ENCODE measurements at places on chromosomes 6 and 20.

GRCh38 chr20:46058599-46059281, 29.7 kb downstream of the SLC12A5 start:
- no peak for DNase-seq

GRCh38 chr6:17721671-17722070, 14.9 kb upstream of the NUP153 start:
- DNase-seq = no peak

DNA sequence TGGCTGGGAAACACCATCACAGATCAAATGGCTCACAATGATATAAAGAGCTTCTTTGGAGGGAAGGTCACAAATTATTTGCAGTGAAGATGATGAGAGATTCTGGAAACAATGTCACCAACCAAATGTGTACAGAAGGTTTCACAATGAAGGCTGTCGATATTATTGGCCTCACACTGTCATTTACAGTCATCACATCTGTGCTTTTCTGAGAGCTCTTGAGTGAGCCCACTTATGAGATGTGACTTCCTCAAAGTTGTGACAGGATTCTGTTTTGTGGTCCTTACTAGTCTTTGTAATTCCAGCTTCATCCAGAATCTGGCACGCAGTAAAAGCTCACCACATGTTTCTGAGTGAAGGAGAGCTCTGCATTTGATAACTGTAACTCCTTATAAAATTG, 133.6 kb downstream of the LMBRD1 start:
- no peak for DNase-seq

DNA sequence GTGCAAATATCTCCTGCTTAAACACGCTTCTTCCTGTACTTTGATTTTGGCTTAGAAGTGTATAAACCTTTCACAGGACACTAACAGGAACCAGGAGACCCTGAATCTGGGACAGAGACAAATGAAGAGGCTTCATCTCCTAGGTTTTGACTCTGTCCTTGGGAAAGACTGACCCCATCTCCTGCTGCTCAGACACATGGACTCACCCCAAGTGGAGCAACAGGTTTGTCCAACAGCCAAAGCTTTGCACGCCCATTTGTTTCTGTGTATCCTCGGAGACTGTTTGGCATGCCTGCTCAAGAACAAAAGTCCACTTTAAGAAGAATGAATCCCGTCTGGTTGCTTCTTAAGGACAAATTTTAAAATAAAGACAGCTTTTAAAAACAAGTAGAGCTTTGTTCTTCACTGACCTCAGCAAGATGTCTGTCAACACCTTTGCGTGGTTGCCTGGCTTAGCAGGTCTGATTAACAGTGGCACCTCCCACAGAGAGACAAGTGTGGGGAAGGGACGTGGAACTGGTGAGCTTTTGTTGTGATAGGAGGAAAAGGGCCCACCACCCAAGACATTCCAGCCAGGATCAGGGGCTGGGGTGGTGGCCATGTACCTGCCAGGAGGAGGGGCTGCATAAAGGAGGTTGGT, 202.6 kb downstream of the SOD2 start:
- DNase-seq = no peak

DNA sequence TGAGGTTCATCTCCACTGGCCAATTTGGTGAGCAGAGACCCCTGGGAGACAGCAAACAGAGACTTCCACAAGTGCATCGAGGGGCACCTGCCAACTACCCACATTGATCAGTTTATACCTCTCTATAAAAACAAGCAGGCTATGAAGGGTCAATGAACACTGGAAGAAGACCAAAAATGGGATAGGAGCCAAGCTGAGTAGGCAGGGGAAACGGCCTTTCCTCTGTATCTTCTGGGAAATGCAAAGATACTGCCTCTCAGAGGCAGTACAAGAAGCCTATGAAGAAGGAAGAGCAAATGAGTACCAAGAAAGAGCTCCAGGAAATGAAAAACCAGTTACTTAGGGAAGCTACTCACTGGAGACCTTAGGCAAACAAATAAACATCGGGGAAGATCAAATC, 247.7 kb downstream of the GMDS start:
- DNase-seq = no peak

DNA sequence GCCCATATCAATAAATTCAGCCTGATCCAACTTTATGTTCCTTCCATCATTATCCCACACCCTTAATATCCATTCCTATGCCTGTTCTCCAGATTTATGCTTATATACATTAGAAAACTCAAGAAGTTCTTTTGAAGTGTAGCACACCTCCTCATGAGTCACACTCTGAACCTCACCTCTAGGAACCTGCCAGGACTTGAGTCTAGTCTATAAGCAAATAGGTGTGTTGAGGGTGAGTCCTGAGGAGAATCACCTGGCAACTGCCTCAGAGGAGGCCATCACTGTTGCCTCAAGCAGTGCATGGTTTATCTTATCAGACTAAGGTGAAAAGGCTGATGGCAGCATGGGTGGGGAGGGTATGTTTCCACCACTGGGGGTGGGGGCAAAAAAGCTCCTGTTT, 496.7 kb downstream of the C6orf118 start:
- no peak for DNase-seq

Data from M059J (cell line).